ENCODE measurements at places on chromosomes 7 and 10.

DNA sequence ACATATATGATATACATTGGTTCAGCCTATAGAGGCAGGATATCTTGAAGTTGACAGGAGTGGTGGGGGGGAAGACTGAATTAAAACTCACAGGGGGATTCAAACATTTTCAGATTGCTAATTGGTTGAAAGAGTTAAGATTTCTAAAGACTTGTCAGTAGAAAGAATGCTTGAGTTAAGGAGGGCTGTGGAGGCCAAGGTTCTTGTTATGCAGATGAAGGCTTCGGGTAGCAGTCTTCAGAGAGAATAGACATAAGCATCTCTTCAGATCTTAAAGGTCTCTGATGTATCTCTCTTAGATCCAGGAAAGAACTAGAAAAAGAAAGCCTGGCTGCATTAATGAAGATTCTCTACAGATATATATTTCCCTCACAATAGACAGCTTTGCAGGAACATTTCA is 209.8 kb upstream of the SEMA3D start:
- DNase-seq: no peak

- no peak for DNase-seq
Observed at GRCh38 chr7:39733881-39734632, 110.7 kb downstream of the RALA start.

- DNase-seq: no peak
Observed at GRCh38 chr10:49092477-49092876, 22.8 kb downstream of the VSTM4 start.

GRCh38 chr10:71828702-71829101 is 22.3 kb downstream of the PSAP start:
- no peak for DNase-seq

DNA sequence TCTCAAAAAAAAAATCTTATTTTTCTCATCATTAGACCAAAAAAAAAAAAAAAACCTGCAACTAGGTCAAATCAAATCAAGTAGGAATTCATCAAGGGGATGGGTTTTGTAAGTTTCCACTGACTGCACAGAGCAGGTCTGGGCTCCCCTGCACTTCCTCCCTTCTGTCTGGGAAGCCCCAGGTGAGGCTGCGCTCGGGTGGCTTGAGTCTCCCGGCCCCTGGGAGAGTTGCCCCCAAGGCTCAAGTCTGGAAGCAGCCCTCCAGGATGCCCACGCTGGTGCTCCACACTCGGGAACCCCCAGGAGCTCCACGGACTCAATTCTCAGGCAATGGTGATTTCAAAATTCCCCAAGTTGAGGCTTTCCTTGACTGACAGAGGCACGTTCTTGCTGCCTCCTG is 41.7 kb upstream of the RBM33 start:
- DNase-seq: no peak

GRCh38 chr10:6565588-6565987 is 14.5 kb downstream of the PRKCQ start:
- DNase-seq: no peak

- DNase-seq: no peak
Observed at GRCh38 chr10:117441812-117442443, 66.7 kb upstream of the PDZD8 start.

- no peak for DNase-seq
Observed at GRCh38 chr7:66739953-66740301, 606 bp upstream of the RABGEF1 start.

DNA sequence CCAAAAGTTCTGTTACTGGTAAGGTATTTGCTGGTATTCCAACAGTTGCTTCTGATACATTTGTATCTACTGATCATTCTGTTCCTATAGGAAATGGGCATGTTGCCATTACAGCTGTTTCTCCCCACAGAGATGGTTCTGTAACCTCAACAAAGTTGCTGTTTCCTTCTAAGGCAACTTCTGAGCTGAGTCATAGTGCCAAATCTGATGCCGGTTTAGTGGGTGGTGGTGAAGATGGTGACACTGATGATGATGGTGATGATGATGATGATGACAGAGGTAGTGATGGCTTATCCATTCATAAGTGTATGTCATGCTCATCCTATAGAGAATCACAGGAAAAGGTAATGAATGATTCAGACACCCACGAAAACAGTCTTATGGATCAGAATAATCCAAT is 131.0 kb downstream of the AASS start:
- DNase-seq: no peak

GRCh38 chr10:131511391-131511790 is 199.9 kb upstream of the TCERG1L start:
- no peak for DNase-seq

GRCh38 chr10:26437637-26438461 is at the start of gene APBB1IP:
TSS of gene APBB1IP (plus strand) at chr10:26438341. CDS start at chr10:26492327, 53,986 bp downstream.
- DNase-seq: no peak

DNA sequence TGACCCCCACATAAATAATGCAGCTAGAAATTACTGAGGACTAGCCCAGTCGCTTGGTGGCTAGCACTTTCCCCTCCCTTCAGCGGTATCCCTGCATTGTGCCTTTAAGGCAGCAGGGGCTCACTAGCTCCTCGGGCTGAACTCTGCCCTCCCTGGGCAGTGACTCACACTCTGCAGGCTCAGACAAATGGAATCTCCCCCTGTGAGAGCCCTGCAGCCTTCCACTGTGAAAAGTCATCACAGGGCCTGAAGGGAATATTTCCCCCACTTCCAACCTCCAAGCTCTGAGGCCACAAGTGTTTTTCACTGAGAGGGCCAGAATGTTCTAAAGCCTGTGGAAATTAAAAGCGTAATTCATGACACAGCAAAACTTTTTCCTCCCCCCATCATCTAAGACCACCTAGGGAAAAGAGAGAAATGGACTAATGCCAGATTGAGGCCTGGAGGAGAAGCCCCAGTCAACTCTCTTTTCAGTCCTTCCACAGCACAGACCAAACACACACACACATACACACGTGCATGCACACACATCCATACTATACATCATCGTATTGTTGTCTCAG is 93.6 kb upstream of the COL1A2 start:
- no peak for DNase-seq

GRCh38 chr10:11598712-11599397 is 12.6 kb downstream of the USP6NL start:
- no peak for DNase-seq

- DNase-seq: no peak
Observed at GRCh38 chr10:133336118-133336576, 549 bp downstream of the CALY start.

DNA sequence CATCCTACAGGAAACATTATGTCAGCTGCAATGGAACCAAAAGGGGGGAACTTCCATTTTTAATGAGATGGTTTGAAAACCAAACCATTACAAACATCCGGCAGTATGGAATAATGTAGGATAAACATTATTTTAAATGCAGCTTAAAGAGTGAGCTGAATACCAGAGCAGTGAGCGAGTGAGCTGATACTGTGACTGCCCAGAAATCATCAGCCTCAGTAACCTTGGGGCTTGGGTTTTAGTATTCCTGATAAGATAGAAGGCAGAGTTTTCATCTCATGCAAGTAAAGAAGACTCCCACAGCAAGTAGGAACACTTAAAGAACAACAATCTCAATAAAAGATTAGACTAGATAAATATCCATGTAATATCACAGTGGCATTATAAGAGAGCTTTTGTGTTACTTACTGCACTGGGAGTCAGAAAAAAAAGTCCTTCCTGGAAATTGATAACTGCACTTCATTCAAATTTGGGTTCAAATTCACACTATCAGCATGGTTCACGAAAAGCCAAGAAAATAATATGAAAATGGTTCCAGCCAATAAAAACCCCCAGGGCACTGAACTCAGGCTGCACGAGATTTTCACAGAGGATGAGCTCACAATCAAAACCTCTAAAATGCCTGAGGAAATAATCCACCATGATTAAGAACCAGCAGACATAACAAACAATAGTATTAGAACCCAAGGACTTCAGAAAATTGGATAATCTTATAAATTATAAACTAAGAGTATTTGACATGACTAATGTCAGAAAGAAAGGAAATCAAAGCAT is 115.7 kb downstream of the MTPAP start:
- DNase-seq: no peak

DNA sequence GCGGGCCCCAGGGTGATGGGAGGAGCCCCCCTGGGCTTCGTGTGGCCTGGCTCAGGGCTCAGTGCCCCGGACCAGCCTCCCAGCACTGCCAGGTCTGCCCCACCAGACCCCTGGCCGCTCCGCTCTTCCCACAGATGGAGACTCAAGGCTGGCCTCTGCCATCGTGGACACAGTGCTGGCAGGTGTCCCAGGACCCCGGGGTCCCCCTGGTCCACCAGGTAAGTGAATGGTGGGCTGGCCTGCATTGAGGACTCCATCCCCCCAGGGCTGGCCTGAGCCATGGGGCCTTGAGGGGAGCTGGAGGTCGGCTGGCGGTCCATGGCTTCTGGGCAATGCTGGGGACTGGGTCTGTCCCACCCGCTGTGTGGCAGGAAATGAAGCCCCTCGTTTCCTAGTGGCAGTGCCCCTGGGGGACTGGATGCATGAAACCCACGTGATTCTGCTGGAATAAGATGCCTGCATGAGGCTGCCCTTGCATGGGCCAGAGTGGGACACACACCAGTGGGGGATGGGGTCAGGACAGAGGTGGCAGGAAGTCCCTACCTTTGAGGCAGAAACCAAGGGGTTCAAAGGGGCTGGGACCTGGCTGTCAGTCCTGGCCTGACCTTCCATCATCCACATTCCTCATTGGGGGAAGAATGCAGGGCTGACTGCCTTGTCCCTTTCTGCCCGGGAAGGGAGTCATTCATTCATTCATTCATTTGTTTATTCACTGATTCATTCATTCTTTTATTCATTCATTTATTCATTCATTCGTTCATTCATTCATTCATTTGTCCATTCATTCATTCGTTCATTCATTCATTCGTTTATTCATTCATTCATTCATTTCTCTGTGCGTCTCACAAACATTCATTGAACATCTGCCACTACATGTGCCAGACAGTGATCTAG is 81.8 kb downstream of the MYL10 start:
- DNase-seq: no peak

- no peak for DNase-seq
Observed at GRCh38 chr7:30466266-30466665, 12.3 kb downstream of the NOD1 start.

DNA sequence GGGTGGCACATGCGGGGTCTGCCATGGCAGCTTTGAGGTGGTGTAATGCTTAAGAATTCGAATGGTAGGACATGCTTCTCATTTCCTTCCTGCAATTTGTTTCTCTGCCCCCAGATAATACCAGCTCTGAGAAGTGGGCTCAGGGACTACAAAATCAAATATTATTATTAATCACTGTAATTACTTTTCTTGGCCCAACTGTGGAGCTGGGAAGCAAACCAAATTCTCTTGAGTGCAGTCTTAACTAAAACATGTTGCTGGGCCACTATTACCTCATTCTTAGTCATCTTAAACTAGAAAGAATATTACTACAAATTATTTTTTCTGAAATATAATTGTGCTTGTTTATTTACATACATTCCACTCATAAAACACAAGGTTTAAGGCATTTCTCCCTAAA is 566.7 kb upstream of the NRP1 start:
- DNase-seq: no peak

DNA sequence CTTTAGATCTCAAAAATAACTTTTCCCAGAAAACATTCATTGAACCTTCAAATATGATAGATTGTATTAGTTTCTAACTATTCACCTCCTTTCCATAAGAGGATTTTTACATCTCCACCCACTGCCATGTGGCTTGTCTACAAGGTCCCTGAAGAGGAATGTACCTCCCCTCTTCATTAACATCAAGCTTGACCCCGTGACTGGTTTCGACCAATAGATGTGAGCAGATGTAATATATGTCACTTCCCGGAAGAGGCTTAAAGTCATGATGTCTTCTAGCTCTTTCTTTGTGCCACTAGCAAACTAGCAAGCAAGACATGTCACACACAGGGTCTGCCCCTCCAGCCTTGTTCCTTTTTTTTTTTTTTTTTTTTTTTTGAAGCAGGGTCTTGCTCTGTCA is 6.9 kb downstream of the BAZ1B start:
- DNase-seq: no peak

DNA sequence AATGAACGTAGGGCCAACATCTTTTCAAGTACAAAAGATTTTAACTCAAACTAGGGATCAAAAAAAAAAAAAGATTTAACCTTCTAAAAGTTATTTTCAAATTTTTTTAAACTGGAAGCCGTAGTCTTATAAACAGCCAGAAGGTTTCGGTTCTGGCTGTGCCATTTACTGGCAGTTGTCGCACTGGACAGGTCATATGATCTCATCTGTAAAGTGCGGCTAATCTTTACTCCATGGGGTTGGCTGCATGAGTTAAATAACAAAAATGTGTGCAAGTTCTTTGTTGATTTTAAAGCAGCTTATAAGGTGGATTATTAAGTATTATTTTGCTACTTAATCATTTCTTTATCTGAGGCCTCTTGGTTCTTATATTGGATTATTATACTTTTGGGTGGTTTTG is 36.6 kb downstream of the TRUB1 start:
- no peak for DNase-seq

DNA sequence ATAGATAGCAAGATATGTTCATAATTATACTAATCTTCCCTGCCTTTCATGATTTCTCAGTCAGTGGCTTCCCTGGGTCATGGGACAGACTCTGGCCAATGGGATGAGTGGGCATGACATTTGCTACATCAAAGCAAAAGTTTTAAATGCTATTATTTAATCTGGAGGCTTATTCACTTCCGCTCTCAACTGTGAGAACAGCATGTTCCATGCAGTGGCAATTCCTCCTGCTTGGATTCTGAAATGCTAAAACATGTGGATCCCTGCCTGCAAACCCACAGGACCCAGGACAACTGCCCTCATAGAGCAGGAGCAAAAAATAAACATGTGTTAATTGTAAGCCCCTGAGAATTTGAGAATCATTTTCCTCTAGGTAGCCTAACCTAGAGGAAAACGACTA is 1412.4 kb upstream of the CELF2 start:
- no peak for DNase-seq

DNA sequence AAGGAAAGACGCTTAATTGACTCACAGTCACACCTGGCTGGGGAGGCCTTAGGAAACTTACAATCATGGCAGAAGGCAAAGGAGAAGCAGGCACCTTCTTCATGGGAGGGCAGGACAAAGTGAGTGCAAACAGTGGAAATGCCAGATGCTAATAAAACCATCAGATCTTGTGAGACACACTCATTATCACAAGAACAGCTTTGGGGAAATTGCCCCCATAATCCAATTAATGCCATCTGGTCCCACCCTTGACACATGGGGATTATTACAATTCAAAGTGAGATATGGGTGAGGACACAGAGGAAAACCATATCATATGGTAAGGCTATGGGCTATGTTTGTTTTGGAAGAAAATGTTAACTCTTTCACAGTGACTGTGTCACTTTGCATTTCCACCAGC is 1272.5 kb upstream of the CELF2 start:
- DNase-seq: no peak

DNA sequence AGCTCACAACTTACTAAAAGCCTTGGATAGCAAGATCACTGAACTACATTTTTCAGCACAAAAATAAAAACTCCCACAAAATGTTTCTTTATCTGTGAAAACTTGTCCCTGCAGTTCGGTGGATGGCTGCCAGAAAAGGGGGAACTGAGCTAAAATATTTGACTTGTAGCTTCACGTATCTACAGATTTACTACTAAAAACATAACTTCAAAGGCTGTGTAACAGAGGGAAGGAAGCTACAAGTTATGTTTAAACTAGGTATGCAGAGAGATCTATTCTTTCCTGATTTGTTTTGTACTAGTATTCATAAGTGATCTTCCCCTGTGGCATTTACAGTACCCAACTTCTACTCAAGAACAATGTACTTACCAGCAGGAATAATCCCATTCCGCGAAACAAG is 25.1 kb downstream of the SGCE start:
- DNase-seq: no peak

GRCh38 chr7:3117488-3118231 is 74.0 kb upstream of the CARD11 start:
- no peak for DNase-seq

- no peak for DNase-seq
Observed at GRCh38 chr10:103746598-103746997, 108.8 kb downstream of the SH3PXD2A start.

GRCh38 chr7:86130268-86130667 is 513.4 kb upstream of the GRM3 start:
- no peak for DNase-seq
